ENCODE measurements at places on chromosomes 7 and 10.

DNA sequence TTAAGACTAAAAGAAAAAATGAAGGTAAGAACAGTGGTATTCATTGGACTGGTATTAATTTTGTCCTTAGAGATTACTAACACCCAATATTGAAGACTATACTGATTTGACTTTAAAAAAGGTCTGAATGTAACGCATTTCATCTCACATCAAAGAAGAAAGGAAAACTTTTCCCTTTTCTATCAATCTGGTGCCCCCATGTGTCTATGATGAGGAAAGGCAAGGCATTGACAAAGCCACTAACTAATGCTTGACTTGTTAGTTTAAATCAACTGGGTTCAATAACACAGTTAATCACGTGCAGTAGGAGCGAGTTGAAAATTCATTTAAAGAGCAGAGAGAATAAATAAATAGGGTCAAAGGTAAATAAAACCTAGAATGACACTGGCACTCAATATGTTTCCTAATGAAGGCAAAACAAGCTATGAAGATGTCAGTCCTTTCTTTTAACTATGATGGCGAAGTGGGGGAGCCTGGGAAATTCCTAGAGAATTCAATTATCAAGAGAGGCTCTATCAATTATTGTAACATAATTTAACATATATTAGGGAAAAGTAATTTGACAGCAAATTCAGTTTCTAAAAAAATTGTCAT, 180.9 kb downstream of the ANK3 start:
- no peak for DNase-seq

GRCh38 chr10:2909921-2910320, 157.4 kb upstream of the PFKP start:
- DNase-seq: no peak

DNA sequence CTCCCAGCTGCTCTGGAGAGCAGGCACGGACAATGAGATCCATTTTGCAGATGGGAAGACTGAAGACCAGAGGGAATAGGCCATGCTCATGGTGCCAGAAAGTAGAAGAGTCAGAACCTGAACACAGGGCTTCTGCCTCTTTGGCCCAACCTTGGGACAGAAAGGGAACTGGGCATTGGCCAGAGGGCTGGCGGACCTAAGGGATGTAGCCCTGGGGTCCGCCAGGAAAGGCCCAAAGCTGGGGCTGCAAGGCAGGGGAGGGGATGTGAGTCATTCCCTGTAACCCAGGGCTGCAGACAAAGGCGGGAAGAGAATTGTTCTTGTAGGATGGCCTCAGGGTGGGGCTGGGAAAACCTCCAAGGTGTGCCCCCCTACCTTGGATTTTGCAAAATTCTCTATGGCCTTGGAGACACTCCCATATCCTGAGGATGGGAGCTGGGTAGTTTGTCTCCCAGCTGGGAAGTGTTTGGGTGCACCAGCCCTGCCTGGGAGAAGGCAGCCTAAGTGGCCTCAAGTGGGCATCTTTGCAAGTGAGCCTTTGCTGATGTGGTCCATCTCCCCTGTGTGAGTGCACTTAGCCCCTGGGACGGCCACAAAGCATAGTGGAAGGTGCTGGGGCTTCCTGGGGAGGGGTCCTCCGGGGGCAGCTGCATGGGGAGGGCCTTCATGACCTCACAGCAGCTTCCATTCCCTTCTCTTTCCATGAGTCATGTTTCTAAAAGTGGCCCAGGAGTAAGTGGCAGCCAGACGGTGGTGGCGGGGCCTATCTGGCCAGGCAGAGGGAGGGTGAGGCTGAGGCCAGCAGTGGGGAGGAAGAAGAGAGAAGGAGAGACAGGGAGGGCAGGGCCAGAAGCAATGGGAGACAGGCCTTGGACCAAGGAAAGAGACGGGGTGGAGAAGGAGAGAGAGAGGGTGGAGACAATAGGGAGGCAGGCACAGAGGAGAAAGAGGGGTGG, 9.2 kb downstream of the AQP1 start:
- no peak for DNase-seq

GRCh38 chr10:131963350-131963749, 18.4 kb downstream of the BNIP3 start:
- DNase-seq: no peak

DNA sequence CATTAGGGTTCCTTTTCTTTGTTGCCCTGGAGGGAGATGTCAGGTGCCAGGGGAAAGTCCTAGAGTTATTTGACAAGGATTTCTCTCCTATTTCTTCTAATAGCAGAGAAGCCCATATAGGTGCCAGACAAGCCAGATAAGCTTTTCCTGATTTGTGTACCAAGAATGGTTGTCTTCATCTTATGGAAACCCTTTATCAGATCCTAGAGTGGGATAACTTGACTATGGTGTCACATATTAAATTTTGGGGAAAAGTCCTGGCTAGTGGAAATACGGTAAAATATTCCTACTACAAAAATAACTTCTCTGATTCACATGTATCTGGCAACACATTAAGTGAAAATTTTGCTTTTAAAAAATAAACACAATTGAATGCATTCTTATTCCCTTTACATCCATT, 1.2 kb downstream of the OR2A12 start:
- no peak for DNase-seq

- DNase-seq: no peak
Measured at GRCh38 chr7:1567896-1568510, 1.8 kb downstream of the PSMG3 start.

GRCh38 chr10:111836571-111836970, 347.0 kb downstream of the GPAM start:
- no peak for DNase-seq

GRCh38 chr10:29346296-29347001, 57.6 kb downstream of the LYZL1 start:
- no peak for DNase-seq
